Stimulated activated CD8-positive, alpha-beta memory T cell treated with anti-CD3 and anti-CD28 coated beads, Interleukin-4, amount 100 ng/mL, for 1 hour (primary cell): ENCODE measurements at places on chromosomes 16 and 17.

- no peak for DNase-seq
Measured at GRCh38 chr17:3029213-3029913, 34.0 kb downstream of the OR1D5 start.

DNA sequence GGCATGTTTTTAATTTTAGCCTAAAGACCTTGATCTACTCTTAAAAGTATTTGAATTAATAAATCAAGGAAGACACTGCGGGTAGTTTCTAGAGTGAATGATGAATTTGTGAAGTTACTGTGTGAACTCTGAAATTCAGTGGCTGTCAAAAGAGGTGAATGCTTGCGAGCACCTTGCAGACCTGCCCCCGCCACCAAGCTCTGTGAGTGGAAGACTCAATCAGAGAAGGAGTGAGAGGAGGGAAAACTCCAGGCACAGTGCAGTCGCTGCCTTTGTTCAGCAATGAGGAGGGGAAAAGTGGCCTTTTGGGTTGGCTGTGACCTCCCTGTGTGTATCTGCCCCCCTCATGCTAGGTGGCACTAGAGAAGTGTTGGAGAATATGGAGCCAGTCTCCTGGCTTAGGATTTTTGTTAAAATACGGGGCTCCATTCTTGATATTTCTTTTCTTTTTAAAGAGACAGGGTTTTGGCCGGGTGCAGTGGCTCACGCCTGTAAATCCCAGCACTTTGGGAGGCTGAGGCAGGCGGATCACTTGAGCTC is 53.0 kb downstream of the LDHD start:
- no peak for DNase-seq

DNA sequence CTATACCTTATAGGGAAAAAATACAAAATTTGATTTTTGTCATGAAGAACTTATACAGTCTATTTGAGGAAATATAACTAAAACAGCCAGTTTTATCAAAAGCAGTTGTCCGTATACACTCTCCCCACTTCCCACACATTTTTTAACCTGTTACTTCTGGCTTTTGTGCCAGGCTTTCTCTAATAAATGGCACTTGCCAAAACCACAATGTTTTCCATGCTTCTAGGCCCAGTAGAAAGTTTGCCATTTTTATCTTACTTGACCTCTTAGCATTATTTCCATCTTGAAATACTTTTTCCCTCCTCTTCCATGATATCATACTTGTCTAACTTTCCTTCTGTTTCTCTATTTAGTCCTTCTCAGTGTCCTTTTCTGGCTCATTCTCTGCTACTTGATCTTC is 38.8 kb downstream of the EFCAB5 start:
- DNase-seq, result no peak

DNA sequence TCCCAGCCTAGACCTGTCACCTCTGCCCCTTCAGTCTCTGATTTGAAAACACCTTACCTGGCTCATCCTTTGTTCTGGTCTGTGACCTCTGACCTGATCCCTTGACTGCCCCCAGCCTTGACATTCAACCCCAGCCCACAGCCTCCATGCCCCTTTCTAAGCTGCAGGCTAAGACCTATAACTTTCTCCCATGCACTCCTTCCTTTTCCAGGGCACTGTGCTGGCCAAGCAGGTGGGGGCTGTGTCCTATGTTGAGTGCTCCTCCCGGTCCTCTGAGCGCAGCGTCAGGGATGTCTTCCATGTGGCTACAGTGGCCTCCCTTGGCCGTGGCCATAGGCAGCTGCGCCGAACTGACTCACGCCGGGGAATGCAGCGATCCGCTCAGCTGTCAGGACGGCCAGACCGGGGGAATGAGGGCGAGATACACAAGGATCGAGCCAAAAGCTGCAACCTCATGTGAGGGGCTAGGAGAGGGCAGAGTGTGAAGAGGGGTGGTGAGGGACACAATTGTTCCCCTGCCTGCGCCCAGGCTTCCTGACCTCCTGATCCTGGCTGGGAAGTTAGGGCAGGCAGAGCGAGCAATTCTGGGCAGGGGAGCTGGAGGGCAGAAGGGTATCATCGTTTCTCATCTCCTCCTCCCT is 3.3 kb downstream of the RND2 start:
- DNase-seq, result no peak
